Hematopoietic multipotent progenitor cell treated with erythropoietin and hydrocortisone succinate and interleukin-3 and kit ligand, for 17 days (in vitro differentiated cells): ENCODE measurements at places on chromosomes 11 and 22.

DNA sequence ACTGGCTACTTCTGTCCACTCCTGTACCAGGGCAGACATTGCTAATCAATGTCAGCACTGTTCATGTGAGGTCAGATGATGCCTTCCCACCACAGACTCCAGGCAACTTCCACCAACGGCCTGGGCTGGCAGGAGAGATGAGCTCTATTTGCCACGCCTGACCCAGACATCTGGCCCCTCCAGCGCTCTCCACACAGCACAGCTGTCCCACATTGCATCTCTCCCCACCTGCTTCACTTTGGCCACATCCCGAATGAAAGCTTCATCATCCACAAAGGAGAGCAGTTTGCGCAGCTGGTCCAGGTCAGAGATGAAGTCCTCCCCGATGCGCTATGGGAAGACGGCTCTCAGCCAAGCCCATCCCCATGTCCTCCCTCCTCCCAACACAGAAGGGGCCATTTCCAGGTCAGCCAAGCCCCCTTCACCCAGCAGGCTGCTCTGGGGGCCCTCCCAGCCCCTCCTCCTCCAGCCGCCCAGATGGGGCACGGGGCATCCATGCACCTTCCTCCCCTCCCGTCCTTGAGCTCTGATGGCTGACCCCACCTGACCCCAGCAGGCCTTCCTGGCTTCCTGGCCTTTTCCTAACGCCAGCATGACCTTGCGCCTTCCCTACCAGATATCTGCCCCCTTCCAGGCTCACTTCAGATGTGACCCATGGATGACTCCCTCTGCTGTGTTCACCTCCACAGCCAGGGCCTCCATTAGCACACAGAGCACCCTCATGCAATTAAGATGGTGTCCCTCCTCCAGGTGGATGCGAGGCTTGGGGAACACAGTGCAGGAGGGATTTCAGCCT, 7.4 kb downstream of the PYGM start:
- DNase-seq, result no peak

GRCh38 chr22:31233001-31233400, 20.9 kb downstream of the LIMK2 start:
- no peak for DNase-seq

- no peak for DNase-seq
Observed at GRCh38 chr11:119306373-119306890, 10.5 kb downstream of the MCAM start.

DNA sequence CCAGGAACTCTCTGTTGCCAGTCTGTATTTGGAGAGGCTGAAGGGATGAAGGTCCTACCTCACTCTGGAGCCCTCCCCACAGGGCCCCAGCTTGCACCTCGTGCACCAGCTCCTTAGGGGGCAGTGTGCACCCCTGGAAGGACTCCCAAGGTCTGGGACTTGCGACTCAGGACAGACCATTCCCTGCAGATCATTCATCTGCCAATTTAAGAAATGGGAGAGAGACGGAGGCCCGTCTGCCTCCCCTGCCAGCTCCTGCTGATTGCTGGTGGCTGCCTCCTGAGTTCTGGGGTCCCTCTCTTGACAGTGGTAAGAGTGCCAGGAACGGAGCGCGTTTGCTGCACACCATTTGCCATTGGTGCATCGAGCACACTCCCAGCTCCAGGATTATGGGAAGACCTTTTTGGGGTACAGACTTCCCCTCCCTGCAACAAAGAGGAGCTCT, 27.4 kb upstream of the MALAT1 start:
- DNase-seq, result peak; percentile 94

DNA sequence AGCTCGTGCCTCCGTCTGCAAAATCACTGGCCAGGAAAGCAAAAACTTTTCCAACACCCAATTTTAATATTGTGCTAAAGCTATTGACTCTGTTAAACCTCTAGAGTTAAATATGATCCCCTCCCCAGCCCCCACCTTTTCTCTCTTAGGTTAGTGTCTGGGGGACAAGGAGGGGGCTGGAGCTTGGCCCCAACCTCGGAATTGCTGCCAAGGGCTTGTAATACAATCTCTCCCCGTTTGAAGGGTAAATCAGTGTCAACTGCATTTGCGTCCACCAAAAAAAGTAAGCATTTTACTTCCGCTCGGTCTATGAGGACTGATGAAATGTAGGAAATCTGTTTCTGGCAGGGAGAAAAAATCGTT, at the start of gene GAS2:
Gene GAS2 (plus strand): TSS at position 287 of the 363 bp plus-strand sequence. CDS start 8,259 bp downstream, outside the sequence.
- no peak for DNase-seq

DNA sequence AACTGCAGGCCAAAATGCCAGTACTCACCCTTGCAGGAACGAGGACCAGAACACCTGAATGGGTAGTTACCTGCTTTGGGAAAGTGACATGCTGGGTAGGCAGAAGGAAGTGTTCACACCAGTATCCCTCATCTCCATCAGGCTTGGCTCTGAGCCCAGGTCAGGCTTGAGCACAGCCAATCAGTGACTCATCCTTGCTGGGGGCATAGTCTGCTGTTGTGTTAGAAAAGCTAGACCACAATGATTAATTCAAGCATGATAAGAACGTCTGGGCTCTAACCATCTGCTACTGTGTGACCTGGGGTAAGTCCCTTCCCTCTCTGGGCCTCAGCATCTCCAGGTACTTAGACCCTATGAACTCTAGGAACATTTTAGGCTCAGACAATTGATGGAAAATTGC, 450.4 kb downstream of the MIAT start:
- no peak for DNase-seq

DNA sequence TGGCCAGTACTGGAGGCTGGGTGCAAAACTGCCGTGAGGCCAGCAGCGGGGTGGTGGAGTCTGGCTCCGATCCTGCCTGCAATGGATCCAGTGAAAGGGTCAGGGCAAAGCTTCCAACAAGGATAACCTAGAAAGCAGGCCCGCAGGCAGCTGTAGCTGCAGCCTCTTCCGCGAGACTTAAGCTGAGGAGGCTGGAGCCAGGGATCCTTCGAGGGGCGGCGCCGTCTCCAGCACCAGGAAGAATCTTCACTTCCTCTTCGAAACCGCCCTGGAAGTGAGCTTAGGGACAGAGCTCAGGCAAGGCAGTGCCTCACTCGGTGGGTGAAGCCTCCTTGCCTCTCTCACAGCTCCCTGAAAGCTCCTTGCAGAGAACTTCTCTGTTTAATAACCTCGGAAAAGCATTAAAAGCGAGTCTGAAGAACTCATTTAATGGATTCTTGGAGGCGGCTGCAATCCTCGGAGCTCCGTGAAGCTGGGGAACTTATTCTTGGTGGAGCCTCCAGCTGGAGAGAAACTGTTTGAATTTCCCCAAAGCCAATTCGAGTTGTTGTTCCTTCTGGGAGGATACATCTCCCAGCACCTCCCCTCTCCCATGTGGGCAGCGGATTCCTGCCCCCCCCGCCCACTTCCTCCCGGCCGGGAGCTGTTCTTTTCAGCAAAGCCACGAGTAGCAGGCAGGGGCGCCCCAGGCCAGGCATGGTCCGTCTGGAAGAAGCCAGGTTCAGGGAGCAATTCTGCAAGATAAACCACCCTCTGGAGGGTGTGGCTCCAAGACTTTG, 169.9 kb downstream of the CTTN start:
- no peak for DNase-seq

- DNase-seq, result no peak
Observed at GRCh38 chr11:35427071-35427470, 7.7 kb upstream of the SLC1A2 start.

GRCh38 chr11:119509282-119509841, 86.4 kb upstream of the THY1 start:
- DNase-seq, result no peak

DNA sequence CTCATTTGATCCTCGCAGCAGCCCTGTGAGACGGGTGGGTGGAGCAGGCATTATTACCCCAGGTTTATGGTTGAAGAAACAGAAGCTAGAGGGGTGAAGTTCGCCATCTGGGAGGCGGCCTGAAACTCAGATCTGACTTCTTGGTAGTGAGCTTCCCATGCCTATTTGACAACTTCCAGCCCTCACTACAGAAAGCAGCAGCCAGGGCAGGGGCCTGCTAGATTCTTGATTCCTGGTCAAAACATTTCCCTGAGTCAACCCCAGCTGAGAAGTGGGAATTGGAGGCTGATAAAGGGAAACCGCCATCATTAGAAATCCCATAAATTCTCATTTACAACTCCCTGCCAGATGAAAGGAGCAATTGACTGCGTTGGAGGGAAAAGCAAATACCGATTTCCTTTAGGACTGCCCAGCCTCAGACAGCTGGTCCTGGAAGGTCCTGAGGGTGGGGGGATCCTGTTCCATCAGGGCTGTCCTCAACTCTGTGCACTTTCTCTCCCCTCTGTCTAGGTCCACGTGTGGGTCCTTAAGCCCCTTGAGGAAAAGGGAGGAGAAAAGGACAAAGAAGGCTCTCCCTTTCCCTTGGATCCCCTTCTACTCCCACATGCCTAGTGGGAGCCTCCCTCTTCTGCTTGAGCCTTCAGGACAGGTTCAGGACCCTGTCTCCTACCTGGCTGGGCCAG, 10.2 kb upstream of the NECTIN1 start:
- no peak for DNase-seq

- no peak for DNase-seq
Observed at GRCh38 chr22:27800250-27801201, 1.0 kb downstream of the MN1 start.

DNA sequence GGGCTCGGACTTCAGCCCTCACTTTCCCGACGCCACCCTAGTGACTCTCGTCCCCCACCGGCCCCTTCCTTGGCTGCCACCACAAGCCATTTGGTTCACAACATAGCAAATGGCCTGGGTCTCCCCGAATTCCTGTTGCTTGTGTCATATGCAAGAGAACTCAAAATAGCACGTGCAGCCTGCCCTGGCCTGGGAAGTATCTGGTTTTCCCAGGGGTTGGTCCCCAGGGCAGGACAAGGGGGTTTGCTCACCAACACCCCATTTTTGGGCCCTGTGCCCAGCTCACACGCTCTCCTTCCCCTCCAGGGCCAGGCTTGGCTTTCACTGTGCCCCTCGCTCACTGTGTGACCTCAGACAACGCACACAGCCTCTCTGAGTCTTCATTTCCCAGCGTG, 12.8 kb upstream of the TPCN2 start:
- DNase-seq, result no peak

GRCh38 chr11:100684101-100685065, 2.7 kb upstream of the ARHGAP42 start:
- DNase-seq, result no peak

DNA sequence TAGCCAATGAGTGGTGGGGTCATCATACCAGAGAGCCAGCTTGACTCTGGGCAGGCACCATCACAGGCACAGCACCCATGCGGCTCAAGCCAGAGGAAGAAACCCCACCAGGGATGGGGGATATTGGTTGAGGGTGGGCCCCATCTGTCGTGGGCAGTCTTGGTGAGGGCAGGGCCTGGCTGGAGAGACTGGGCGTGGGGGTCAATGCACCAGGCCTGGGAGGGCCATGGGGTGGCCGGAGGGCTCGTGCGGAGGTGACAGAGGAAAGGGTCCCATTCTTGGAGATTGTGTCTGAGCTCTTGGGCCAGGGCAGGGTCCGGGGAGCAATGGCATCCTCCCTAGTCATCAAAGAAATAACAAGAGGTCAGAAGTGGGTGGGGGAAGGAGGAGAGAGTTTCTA, 1.6 kb upstream of the VSIG2 start:
- DNase-seq, result no peak
